ENCODE measurements at places on chromosomes 4 and X.

GRCh38 chr4:14441561-14441960 is 560.7 kb upstream of the CPEB2 start:
- DNase-seq = no peak

DNA sequence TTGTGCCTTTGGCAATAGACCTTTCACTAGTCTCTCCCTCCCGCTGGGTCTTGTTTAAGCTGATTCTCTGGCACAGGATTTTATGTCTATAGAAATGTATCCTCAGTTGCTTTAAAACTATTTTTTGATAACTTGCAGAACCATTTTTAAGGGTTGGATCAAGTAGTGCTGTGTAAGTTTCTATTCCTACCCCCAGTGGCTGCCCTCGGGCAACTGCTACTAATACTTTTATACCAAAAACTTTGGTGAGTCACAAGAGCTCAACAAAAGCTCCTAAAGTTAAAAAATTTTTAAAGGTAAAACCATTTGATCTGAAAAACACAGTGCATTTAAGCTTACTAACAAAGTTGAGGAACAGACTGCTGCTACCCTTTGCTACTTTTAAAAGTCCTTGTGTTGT is 1460.6 kb upstream of the PCDH7 start:
- DNase-seq = no peak

GRCh38 chr4:119139822-119140252 is 4.2 kb downstream of the MYOZ2 start:
- no peak for DNase-seq

DNA sequence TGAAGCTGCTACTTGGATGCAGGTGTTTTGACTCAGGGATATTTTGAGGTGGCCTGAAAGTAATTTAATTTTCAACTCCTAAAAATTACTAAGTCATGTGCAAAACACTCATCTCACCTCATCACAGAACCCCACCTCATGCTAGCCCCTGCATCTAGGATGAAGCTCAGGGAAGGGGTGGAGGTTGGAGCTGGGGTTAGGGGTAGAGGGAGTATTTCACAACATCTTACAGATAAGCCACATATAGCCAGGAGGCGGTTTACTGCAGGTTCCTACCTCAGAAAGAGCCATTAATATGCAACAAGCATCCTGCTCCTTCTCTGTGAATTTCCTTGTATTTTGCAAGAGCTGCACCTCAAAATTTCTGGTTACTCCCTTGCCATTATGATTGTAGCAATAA is 70.5 kb upstream of the TSPAN5 start:
- DNase-seq = no peak

DNA sequence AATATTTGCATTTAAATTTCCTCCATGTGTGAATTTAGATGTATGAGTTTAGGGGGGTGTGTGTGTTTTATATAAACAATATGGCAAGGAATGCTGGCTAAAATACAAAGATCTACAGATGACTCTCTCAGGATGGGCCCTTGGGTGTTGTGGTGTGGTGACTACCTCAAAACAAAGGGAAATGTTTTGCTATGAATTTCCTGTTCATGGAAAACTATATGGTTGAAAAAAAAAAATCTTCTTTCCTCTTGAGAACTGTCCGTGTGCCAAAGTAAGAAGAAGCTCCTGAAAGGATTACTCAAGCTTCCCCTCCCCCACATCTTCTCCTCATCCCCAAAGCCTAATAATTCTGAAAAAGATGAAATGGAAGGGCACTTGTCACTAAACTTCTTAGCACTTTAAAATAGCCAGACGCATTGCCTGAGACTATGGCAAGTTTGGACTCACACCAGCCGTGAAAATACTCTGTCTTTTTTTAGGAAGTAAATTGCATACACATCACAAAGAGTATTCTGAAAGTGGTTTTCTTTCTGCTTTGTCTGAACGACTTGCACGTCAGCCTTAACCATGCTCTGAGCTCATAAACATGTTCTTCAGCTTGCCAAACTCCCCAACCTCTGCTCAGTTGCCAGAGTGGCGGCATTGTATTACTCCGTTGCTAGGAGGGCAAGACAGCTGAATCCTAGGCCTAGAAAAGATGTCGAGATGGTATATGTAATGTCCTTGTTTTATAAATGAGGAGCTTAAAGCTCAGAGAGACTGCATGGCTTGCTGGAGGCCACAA is 250.4 kb upstream of the JADE1 start:
- DNase-seq = peak; percentile 50

DNA sequence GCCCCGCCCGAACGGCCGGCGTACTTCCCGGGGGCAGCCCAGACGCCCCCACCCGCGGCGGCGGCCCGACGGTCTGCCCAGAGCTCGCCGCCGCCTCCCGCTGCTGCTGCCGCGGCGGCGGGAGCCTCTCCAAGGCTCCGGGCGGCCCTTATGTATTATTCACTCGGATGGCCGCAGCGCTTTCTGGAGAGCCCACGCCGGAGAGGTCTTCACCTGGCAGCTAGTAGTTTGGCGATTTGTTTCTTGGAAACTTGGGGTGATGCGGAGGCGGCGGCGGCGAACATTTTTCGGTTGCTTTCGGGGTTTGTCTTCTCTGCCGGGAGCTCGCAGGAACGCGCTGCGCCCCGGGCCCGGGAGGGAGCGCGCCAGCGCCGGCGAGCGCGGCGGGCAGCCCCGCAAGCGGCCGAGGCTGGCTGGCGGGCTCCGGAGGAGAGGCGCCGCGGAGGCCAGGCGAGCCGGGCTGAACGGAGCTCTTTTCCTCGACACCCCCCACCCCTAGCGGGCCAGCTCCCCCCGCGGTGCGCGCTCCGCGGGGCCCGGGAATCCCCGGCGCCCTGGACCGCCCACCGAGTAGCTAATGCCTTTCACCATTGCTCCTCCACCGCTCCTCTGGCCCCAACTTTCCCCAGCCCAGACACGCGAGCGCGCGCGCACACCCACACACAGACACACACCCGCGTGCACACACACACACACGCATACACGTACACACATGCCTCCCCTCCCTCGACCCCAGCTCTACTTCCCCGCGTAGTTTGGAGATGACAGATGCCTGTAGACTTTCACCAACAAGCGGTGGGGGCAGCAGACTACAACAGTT is 113.5 kb downstream of the DHX15 start:
- DNase-seq = no peak

DNA sequence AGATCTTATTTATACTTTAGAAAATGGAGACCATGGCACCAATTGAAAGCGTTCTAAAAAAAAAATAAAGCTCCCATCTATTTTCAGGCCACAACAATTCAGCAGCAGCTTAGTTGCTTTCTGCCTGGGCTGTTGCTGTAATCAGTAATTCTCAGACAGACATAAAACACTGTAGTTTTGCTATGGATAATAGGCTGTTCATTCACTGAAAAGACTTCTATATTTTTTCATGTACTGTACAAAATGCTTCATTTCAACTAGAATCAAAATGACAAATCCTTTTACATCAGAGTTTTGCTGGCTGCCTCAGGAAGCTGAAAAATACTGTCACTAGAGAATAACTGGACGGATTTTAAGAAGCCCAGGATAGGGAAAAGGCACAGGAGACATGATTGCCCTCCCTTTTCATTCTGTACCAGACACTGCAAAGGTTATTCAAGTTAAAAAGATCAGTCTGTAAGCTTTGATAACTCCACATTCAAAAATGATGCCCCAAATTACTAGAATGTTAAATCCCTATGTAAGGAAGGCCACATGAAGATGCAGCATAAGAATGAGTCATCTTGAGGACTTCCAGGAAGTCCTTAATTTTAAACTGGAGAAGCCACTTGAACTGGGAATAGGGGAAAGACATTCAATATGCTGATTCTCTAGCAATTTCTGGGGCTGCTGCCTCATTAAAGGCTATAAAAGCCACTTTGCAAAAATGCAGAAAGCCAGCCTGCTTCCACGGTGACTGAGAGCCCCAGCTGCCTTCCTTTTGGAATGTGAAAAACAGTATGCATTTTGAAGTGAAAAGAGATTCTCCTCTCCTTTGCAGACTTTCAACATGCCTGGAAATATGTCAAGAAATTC is 403.2 kb upstream of the RASGEF1B start:
- no peak for DNase-seq

- no peak for DNase-seq
These were observed 22.1 kb downstream of the PPP1R2C start for GRCh38 chrX:42755815-42756214.

GRCh38 chr4:136516371-136516770 is 1015.9 kb downstream of the PCDH18 start:
- no peak for DNase-seq

DNA sequence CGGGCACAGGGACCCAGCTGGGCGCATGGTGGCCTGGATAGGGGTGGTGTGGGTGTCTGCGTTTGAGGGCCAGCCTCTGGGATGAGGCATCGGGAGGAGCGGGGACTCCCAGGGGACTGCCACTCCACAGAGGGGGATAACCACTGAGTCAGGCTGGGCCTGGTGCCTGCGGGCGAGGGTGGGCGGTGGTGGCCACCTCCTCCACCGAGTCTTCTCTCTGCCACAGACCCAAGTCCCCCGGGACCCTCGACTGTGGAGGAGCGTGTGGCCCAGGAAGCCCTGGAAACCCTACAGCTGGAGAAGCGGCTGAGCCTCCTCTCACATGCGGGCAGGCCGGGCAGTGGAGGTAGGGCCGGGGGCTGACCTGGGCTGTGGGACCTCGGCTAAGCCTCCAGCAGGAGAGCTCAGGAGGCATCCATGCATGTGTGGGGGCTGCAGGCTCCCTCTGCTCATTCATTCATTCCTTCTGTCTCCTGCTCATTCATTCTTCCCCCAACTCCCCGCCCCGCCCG is 26.4 kb downstream of the DOK7 start:
- DNase-seq = no peak

DNA sequence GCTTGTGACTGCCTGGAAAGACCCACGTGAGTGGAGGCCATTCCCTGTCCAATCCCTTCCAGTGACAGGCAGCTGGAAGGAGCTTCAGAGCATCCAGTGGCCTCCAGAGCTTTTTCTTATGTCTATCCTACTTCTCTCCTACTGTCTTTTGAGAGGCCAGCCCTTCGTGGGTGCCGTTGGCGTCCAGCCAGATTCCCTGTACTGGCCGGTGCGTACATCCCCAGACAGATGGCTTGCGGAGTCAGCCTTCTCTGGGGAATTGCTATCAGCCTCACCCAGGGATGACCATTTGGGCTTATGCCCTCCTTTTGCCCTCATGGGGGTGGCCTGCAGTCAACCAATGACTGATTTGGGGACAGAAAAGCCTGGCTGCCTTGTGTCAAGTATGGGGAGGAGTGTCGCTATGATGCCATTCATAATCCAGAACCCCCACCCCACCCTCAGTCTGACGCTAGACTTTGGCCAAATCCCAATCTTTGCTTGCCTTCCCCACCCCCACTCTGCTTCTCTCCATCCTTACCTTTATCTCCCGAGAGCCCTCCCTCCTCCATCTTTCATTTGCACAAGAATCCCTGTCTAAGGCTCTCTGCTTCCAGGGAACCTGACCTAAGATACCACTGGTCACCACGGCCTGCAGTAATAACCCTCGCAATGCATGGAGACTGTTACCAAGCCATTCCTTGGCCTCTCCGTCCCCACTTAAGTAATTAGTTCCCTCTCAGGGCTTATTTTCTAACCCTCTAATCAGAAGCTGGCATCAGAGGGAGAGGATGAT is 150.3 kb upstream of the BCOR start:
- no peak for DNase-seq

DNA sequence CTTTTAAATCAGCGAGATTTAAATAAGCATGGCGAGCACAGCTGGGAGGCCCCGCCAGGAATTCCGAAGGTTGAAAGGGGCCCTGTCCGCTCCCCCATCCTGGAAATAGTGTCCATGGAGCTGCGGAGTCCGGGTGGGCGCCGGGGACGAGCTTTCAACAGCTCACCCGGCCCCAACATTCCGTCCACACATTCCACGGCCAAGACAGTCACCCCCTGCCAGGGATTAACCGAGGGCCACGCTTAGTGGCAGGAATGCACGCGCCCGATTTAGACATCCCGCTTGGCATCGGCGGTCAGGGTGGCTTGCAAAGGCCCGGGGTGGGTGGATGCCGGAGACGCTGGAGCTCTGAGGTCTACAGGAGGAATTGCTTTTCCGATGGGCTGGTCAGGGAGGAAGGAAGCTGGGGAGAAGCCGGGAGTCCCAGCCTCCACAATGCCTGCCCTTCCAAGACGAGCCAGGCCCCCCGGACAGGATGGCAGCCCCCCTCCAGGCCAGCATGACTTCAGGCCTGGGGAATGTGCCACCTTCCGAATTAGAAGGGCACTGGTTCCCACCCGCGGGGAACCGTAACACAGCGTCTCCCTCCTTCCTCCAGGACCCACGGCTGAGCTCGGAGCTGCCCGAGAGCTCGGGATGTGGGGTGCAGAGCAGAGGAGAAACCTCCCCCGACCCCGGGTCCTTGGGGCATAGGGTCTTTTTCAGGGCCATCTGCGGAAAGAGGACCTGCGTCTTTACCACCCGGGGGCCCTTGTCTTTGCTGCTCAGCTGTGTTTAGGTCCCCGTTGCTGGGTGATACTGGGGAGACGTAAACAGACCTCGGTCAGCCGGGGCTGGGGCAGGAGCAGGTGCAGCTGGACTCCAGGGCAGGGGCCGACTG is 26.9 kb upstream of the PPP2R3B start:
- DNase-seq = no peak

GRCh38 chrX:101415180-101416145 is 7.4 kb downstream of the HNRNPH2 start:
- peak; percentile 82 for DNase-seq

GRCh38 chrX:1535241-1536041 is 1.5 kb downstream of the P2RY8 start:
- peak; percentile 93 for DNase-seq

DNA sequence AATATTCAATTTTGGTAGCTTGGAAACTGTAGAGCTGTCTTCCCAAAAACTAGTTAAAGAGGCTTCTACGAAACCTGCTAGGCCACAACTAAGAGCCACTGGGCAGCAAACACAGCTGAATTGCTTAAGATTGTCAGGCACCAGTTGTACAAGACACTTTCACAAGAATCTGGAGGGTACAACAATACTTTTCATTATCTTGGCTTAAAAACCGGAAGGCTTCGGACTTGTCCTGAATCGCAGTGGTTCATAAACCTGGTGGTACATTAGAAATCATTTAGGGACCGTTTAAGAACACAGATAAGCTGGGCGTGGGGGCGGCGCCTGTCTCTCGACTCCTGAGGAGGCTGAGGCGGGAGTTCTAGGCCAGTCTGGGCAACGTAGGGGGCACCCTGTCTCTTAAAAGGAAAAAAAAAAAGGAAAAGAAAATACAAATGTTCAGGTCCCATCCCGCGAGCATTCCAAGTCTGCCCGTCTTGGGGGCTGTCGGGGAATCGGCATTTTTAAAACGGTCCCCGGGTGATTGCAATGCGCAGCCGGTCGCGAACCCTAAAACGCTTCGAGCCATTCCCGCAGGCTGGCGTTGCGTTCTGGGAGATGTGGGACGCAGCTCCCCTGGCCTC is 763 bp downstream of the PYURF start:
- peak; percentile 43 for DNase-seq

DNA sequence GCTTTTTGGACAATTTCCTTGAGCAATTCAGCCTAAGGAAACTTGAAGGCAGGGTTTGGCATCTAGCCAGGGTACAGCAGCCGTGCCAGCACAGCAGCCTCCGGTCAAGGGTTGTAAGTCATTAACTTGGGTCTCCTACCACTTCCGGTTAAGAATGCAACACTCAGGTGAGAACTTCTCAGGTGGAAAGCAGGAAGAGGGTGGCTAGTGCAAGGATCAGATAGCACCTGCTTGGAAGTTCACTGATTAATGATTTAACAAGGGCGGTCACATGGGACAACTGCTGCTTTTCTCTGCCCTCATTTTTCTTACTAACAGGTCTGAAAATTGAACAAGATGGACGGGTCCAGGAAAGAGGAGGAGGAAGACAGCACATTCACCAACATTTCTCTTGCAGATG is 30.1 kb upstream of the SCOC start:
- peak; percentile 46 for DNase-seq

All from suppressor macrophage (primary cell).